Activated CD4-positive, alpha-beta memory T cell treated with anti-CD3 and anti-CD28 coated beads, Interleukin-2, amount 10 ng/mL, durations not matched to agents 7 days and 5 days (primary cell): ENCODE measurements at places on chromosomes 6 and 20. TPM values are rescaled to one million over a fixed set of nuclear protein-coding genes. Genes with fewer than 3 reads are reported as not detected.

DNA sequence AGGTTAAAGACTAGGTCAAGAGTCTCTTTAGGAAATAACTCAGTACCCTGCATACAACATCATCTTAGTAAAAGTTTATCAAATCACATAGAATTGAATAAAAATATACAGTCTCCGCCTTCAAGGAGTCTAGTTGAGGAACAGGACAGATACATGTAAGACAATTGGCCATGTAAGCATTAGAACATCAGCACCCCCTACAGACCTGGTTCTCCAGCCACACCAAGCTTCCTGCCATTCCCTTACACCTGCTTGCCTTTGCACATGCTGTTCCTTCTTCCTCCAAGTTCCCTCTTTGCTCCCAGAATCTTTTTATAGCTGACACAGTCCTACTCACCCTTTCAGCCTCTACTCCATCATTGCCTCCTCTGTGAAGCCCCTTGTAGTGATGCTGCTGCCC, 187.8 kb upstream of the LRFN2 start:
- DNase-seq, result no peak

DNA sequence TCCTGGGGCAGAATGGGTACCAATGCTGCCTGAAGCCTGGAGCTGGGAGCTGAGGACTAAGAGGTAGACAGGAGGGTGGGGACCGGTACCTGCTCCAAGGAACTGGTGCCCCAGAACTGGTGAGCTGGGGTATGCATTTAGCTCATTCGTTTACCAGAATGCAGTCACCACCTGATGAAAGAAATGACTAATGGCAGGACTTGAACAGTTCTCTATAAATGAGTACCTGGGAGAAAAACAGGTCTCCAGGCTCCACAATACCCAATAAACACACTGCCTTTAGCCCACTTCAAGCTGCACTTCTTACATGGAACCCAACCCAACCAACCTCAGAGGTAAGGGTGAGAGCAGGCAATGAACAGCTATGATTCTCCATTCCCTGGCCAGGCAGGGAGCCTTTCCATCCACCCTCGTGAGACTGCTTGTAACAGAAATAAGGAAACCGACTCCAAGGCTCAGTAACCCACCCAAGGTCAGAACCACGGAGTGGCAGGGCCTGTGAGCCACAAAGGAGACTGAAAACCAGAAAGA, 15.4 kb downstream of the FKBP1A start:
- DNase-seq, result no peak

DNA sequence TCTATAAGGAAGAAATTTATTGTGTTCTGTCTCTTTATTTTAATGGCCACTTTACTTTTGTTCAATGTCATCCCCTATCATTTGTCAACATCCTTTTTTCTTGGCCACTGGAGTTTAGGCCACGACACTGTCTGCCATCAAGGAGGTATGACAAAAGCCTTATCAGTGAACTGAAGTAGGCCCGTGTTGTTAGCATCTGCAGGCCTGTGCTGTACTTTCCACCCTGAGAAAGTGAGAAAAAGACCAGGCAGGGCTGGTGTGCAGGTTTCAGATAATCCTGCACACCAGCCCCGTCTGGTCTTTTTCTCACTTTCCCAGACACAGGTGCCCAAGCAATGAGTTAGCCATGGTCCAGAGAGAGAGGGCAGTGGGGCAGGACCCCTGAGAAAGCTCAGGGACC, 57.6 kb downstream of the GOPC start:
- DNase-seq, result no peak

GRCh38 chr6:36793913-36794712, 45.1 kb downstream of the CPNE5 start:
- no peak for DNase-seq

GRCh38 chr6:345747-346385, 45.7 kb upstream of the IRF4 start:
- no peak for DNase-seq

DNA sequence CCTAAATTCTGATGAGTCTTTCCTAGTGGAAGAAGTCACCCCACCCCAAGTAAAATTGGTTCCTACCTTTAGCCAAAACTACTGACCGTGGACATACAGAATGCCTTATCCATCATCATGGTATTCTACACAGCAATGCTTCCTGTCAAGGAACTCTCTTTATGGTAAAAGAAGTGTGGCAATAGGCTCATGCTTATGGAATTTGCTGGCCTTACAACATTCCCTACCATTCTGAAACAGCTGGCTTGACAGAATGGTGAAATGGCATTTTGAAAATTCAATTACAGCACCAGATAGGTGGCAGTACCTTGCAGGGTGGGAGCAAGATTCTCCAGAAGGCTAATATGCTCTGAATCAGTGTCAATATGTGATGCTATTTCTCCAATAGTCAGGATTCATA, 41.8 kb upstream of the BACH2 start:
- no peak for DNase-seq

DNA sequence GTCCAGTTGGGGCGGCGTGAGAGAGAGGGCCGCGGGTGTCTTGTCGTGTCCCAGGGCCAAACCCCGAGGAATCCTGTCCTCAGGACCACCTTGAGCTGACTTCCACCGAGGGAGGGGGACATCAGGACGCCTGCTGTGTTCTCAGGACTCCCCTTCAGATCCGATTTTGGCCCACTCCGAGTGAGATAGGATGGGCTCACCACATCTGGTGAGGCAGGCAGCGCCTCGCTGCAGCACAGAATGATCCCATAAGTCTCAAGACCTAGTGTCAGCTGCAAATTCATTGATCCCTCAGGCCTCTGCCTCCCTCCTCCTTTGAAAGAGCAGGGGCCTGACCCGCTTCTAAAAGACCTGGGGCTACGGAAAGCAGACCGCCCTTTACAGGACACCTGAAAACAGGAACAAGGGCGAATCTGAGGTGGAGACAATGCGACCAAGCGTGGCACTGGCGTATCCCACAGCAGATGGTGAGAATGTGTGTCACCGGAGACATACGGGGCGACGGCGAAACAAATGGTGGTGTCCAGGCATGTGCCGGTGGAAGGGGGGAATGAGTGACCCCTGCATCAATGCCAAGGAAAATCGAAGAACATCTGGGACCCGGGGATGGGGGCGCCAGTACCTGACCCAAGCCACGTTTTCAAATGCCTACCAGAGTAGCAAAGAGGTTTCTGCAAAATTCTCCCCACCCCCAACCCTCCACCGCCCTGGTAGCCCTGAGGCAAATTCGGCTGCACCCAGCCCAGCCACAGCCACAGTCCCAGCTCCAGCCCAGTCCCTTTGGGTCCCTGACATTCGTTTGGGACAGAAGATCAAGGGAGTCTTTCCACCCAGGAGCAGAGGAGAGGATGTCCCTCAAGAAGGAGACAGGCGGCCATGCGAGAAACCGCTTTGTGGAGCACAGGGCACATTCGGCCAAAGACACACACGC, 162.1 kb upstream of the ZNF337 start:
- no peak for DNase-seq

TFAP2D gene
- total RNA-seq, result not detected

ASIP gene
- total RNA-seq, result not detected

ZNF311 gene
- total RNA-seq, result 0.53 TPM

ADGRF5 gene
- not detected for total RNA-seq

CASS4 gene
- total RNA-seq, result 13.2 TPM
